ENCODE measurements at places on chromosomes 6 and 20. TPM values are rescaled to one million over a fixed set of nuclear protein-coding genes. Genes with fewer than 3 reads are reported as not detected.

LPIN3 gene
- 0.91 TPM for total RNA-seq

- no peak overlapping the region for H3K4me3 ChIP-seq
- peaks cover 4% of the 10 kb centered on the region for H3K27me3 ChIP-seq
- peaks cover 2% of the 10 kb centered on the region for H3K4me1 ChIP-seq
Measured at GRCh38 chr6:44034931-44035345, 92.3 kb downstream of the MRPL14 start.

CENPQ gene
- 18.2 TPM for total RNA-seq

LY86 gene
- 2.9 TPM for total RNA-seq

PTK6 gene
- not detected for total RNA-seq

LPA gene
- not detected for total RNA-seq

KIAA0408 gene
- total RNA-seq: 2.6 TPM

GRCh38 chr6:81876971-81877370 lies 124.5 kb upstream of the TENT5A start:
- no peaks in the 10 kb centered on the region for H3K27me3 ChIP-seq
- no peaks in the 10 kb centered on the region for H3K36me3 ChIP-seq
- no peak for DNase-seq
- no peak overlapping the region for H3K4me3 ChIP-seq
- no peak overlapping the region for H3K27ac ChIP-seq

GRCh38 chr20:1721687-1722512 lies 64.3 kb upstream of the SIRPG start:
- no peaks in the 10 kb centered on the region for H3K27me3 ChIP-seq
- H3K4me1 ChIP-seq: peaks cover 16% of the 10 kb centered on the region
- H3K36me3 ChIP-seq: peaks cover 2% of the 10 kb centered on the region
- no peak for DNase-seq
- no peak overlapping the region for H3K4me3 ChIP-seq

DNA sequence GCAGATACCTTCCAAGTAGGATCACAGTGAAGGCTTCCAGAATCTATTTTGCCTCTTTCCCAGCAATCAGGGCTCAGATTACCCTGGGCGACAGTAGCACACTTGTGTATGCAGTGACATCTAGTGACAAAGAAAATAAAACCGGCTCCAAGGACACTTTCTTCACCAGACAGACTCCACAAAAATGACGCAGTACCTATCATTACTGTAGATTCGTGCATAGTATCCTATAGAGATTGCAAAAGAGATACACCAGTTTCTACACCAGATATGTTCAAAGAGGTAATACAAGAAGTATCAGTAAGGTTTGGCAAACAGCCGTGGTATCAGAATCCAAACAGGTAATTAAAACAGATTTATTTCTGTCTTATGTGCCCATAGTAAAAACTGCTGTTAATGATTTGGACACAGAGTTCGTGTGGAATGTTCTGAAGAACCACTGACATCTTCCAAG lies 600.4 kb upstream of the JAG1 start:
- H3K36me3 ChIP-seq: no peaks in the 10 kb centered on the region
- no peaks in the 10 kb centered on the region for H3K27me3 ChIP-seq
- no peaks in the 10 kb centered on the region for H3K4me1 ChIP-seq
- no peak overlapping the region for H3K27ac ChIP-seq

DNA sequence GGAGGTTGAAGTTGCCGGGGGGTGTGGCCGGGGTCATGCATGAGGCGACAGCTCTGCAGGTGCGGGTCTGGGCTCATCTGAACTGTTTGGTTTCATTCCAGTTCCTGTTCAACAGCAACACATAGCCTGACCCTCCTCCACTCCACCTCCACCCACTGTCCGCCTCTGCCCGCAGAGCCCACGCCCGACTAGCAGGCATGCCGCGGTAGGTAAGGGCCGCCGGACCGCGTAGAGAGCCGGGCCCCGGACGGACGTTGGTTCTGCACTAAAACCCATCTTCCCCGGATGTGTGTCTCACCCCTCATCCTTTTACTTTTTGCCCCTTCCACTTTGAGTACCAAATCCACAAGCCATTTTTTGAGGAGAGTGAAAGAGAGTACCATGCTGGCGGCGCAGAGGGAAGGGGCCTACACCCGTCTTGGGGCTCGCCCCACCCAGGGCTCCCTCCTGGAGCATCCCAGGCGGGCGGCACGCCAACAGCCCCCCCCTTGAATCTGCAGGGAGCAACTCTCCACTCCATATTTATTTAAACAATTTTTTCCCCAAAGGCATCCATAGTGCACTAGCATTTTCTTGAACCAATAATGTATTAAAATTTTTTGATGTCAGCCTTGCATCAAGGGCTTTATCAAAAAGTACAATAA lies 72.5 kb downstream of the PTPN1 start:
- DNase-seq: no peak
- peaks cover 3% of the 10 kb centered on the region for H3K4me1 ChIP-seq
- H3K36me3 ChIP-seq: peaks cover 77% of the 10 kb centered on the region
- H3K27ac ChIP-seq: no peak overlapping the region
- no peaks in the 10 kb centered on the region for H3K27me3 ChIP-seq

- DNase-seq: no peak
- no peaks in the 10 kb centered on the region for H3K36me3 ChIP-seq
- H3K27ac ChIP-seq: no peak overlapping the region
- H3K27me3 ChIP-seq: peaks cover 45% of the 10 kb centered on the region
Measured at GRCh38 chr20:59576216-59576953, 28.0 kb upstream of the PHACTR3 start.

DNA sequence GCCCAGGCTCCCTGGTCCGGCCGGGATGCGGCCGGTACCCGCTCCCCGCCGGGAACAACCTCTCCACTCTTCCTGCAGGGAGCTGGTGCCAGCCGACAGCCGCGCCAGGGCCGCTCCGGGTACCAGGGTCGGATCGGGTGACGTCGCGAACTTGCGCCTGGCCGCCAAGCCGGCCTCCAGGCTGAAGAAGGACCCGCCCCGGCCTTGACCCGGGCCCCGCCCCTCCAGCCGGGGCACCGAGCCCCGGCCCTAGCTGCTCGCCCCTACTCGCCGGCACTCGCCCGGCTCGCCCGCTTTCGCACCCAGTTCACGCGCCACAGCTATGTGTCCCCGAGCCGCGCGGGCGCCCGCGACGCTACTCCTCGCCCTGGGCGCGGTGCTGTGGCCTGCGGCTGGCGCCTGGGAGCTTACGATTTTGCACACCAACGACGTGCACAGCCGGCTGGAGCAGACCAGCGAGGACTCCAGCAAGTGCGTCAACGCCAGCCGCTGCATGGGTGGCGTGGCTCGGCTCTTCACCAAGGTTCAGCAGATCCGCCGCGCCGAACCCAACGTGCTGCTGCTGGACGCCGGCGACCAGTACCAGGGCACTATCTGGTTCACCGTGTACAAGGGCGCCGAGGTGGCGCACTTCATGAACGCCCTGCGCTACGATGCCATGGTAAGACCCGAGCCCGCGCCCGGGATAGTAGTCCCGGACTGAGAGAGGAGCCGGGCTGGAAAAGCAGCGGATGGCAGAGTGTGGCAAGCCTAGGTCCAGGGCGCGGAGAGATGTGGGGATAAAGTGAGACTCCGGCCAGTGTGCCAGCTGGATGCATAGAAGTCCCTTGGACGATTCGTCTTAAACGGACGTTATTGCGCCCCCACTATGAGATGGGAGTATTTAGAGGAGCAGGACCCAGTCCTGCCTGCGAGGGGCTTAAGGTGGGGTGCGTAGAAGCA lies at the start of gene NT5E:
TSS of gene NT5E (plus strand) at position 266 of the 942 bp plus-strand sequence. CDS start at position 323, 57 bp downstream.
- peaks cover 11% of the 10 kb centered on the region for H3K27me3 ChIP-seq
- peak; percentile 74 for DNase-seq
- H3K27ac ChIP-seq: peak within 1 kb of the TSS; percentile 89
- peaks cover 67% of the 10 kb centered on the region for H3K4me1 ChIP-seq
- H3K4me3 ChIP-seq: peak within 1 kb of the TSS; percentile 93
- H3K36me3 ChIP-seq: peaks cover 6% of the 10 kb centered on the region

GRCh38 chr20:50921803-50922501 lies 9.3 kb downstream of the ADNP start:
- H3K27me3 ChIP-seq: no peaks in the 10 kb centered on the region
- H3K4me1 ChIP-seq: peaks cover 43% of the 10 kb centered on the region
- H3K36me3 ChIP-seq: peaks cover 50% of the 10 kb centered on the region
- DNase-seq: no peak
- no peak overlapping the region for H3K27ac ChIP-seq

DNA sequence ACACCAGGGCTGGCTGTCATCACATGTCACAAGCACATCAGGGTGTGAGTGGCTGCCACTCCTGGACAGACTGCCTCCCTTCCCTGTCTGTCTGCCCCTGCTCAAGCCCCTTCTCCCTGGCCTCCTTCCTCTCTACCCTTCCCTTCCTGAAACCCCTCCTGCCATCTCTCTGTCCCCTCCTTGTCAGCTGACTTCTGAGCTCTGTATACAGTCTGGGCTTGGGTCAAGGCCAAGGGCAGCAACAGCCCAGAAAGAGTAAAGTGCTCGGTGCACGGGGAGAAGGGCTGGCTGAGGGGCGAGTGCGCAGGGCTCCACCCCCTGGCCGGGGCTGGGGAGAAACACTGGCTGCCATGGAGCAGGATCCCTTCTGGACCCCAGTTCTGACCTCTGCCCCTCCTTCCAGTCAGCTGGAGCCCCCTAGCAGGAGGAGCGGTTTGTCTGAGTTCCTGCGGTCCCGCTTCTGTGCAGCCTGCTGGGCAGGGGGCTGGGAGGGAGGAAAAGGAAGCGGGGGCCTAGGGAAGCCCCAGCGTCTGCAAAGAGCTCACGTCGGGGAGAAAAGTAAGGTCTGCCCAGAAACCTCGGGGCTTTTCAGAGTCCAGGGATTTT lies 2.0 kb downstream of the LKAAEAR1 start:
- H3K27me3 ChIP-seq: peaks cover 16% of the 10 kb centered on the region
- peaks cover 11% of the 10 kb centered on the region for H3K36me3 ChIP-seq
- H3K27ac ChIP-seq: peak overlapping the region; percentile 25
- DNase-seq: no peak
- H3K4me3 ChIP-seq: peak overlapping the region; percentile 60

DNA sequence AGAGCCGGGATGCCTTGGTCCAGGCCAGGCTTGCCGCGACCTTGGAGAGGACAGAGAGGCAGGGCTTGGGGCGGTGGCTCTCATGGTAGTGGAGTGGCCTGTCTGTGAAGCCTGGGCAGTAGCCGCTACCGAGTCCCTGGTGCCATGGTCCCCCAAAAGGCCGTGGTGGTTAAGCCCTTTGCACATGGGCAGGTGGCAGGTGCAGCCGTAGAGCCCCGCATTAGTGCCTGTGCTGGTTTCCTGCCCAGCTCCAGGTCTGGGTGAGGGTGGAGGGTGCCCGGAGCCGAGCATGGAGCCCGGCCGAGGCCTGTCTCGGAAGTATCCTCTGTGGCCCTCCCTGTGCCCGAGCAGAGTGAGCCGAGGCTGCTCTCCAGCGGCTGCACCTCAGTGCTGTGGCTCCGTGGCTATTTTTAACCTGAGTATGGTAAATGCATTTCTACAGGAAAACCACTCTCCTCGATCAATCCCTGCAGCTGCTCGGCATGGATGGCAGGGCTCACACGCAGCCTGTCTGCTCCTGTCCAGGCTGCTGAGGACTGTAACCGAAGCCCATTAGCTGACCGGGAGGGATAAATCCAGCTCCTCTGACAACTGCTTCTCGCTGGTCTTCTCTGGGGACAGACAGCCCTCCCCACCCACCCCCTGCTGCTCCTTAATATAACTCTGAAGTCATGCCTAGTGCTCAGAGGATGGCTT lies 36.3 kb upstream of the GATA5 start:
- H3K4me3 ChIP-seq: no peak overlapping the region
- peak; percentile 28 for DNase-seq
- peaks cover 13% of the 10 kb centered on the region for H3K4me1 ChIP-seq
- H3K27me3 ChIP-seq: peaks cover 10% of the 10 kb centered on the region

Data from activated CD8-positive, alpha-beta T cell treated with anti-CD3 and anti-CD28 coated beads, Interleukin-2, amount 10 ng/mL, durations not matched to agents 7 days and 5 days (primary cell).